ENCODE measurements at places on chromosomes 12 and 14. TPM values are rescaled to one million over a fixed set of nuclear protein-coding genes. Genes with fewer than 3 reads are reported as not detected.

GRCh38 chr14:62053188-62053587 is 291.0 kb downstream of the SNAPC1 start:
- H3K27me3 ChIP-seq: no peaks in the 10 kb centered on the region
- no peak overlapping the region for H3K27ac ChIP-seq
- H3K4me1 ChIP-seq: no peaks in the 10 kb centered on the region
- no peak overlapping the region for H3K4me3 ChIP-seq
- no peak for DNase-seq

DNA sequence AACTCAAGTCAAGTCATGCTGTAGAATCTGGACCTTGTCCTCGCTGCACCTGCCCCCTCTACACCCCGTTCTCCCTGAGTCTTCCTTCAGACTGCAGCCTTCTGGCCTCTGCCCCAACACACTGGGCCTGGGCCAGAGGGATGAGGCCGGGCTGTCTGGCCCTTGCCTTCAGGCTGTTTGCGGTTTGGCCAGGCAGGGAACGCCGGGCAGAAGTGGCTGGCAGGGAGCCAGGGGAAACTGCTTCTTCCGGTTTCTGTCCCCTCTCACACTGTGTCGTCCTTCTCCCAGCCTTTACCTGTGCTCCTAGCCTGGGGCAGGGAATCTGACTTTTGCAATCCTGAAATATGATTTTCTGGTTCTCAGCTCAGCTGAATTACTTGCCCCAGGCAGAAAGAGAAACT is 13.5 kb downstream of the DGLUCY start:
- H3K4me1 ChIP-seq: no peaks in the 10 kb centered on the region
- no peak overlapping the region for H3K4me3 ChIP-seq
- no peaks in the 10 kb centered on the region for H3K36me3 ChIP-seq
- no peaks in the 10 kb centered on the region for H3K27me3 ChIP-seq

DNA sequence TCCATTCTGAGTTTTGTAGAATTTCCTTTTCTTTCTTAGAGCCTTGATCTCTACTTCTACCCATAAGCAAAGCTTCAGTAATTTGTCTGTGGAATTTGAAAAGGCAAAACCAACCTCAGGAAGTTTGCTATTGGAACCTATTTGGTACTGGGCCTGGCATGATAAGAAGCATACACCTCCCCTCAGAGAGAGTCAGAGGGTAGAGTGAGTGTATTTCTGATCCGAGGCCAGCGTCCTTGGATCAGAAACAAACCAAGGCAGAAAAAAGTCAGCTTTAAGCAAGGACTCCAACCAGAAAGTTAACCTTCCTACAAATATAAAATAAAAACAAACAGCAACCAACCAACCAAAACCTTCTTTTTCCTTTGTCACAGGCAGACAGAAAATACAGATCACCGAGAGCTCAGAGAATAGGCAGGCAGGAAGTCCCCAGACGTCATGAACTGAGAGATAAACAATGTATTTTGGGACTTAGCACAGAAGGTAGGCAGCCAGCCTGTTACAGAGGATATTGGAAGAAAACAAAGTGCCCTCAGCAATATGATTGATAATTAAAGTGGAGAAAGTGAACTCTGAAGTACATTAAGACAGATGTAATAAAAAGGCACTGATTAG is 141.5 kb downstream of the NEDD1 start:
- H3K4me3 ChIP-seq: no peak overlapping the region
- H3K36me3 ChIP-seq: no peaks in the 10 kb centered on the region
- H3K27me3 ChIP-seq: peaks cover 62% of the 10 kb centered on the region
- no peaks in the 10 kb centered on the region for H3K4me1 ChIP-seq

DNA sequence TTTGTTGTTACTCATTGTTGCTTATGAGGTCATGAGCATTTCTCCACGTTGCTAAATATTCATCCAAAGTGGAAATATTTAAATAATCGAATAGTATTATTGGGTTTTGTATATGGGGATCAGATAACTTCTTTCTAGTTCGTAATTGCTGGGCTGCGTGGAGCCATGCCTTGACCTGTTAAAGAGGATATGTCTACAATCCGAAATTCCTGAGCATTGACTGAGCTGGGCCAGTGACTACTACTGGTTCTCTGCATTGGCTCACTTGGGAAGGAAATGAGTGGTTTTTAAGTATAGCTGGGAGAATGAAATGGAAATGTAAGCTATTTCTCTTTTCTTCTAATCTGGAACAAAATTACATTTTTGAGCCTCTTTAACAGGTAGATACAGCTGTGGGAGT is 163.2 kb downstream of the RPL10L start:
- H3K4me3 ChIP-seq: no peak overlapping the region
- no peak overlapping the region for H3K27ac ChIP-seq
- no peaks in the 10 kb centered on the region for H3K4me1 ChIP-seq
- peak; percentile 9 for DNase-seq
- peaks cover 11% of the 10 kb centered on the region for H3K27me3 ChIP-seq

DNA sequence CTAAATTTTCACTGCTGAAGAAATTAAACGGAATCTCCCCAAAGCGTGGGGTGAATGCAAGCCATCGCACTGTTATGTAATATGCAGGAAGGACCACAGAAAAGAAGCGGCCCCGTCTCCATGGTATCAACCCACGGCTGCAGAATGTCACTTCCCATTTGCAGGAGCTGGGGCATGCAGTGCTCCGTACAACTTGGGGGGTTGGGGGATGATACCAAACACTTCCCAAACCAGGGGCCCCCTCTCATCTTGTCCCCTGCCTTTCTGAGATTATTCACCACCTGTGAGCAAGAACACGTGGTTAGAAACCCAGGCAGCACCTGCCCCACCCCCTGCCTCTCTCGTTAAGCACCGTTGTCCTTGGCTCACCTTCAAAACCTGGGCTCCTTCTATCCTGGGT is 505.1 kb upstream of the TMEM132C start:
- H3K4me1 ChIP-seq: no peaks in the 10 kb centered on the region
- no peak for DNase-seq
- H3K27ac ChIP-seq: no peak overlapping the region
- no peak overlapping the region for H3K4me3 ChIP-seq
- H3K27me3 ChIP-seq: peaks cover 46% of the 10 kb centered on the region

GRCh38 chr12:128444598-128444997 is 177.6 kb downstream of the TMEM132C start:
- no peaks in the 10 kb centered on the region for H3K4me1 ChIP-seq
- no peaks in the 10 kb centered on the region for H3K36me3 ChIP-seq
- H3K4me3 ChIP-seq: no peak overlapping the region
- H3K27me3 ChIP-seq: peaks cover 41% of the 10 kb centered on the region

DNA sequence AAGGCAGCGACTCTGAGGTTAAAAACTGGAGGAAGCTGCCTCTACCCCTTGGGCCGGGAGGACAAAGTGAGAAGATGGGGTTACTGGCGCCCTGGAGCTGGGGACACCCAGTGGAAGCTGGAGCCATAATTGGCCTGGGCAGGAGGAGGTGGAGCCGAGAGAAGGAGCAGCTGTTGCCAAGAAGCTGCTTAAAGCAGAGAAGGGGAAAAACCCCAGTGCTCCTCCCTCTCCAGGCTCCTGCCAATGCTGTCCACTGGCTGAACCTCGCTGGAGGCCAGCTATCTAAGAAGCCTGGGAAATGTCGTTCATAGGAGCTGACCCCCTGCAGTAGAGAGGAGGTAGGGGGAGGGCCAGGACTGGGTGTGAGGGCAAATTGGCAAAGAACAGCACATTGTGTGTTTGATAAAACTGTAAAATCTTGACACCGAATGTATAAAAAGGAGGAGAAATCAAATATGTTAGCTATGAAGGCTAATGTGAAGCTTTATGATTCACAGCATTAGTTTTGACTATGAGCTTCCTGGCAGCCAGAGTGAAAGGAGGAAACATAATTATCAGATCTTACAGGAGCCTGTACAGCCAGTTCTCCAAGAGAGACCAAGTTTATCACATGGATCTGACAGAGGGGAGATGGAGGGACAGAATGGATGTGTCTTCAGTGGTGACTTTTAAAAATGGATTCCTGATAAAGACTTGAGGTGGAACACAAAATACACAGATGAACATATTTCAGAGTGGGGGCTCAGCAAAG is 9.5 kb downstream of the HHIPL1 start:
- H3K27ac ChIP-seq: no peak overlapping the region
- no peak for DNase-seq
- no peaks in the 10 kb centered on the region for H3K27me3 ChIP-seq

DNA sequence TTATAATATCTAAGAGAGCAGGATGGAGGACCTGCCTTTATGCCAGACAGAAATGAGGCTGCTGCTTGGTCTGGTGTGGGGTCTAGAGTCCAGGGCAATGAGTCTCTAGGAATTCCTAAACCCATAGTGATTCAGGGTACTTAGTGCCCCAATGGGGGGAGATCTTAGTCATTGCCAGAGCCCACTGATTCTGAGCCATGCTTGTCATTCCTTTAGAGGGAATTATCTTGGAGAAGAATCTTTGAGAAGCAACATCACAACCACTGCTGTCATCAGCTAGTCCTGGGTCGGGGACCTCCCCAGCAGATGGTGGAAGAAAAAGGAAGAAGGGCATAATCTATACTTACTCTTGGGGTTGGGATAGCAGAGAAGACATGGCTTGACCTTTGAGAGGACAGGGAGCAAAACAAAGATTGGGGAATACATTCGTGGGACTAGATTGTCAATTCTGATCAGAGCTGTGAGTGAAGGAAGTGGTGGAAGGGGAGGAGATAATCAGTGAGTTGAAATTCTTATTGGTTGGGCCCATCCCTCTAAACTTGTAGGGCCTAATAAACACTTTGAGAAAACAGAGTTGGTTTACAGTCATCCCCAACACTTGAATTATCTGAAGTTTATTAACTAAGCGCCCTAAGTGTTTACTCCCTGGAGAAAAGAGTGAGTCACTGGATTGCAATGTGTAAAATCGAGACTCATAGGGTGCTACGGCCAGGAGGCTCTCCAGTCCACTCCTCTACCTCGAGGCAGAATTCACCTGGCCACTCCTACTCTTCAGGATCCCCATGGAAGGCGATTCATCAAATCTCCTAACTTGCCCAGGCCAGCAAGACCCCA is 3.0 kb upstream of the KRT3 start:
- H3K36me3 ChIP-seq: no peaks in the 10 kb centered on the region
- DNase-seq: peak; percentile 92
- H3K27me3 ChIP-seq: no peaks in the 10 kb centered on the region
- H3K4me1 ChIP-seq: peaks cover 67% of the 10 kb centered on the region
- H3K4me3 ChIP-seq: no peak overlapping the region

DNA sequence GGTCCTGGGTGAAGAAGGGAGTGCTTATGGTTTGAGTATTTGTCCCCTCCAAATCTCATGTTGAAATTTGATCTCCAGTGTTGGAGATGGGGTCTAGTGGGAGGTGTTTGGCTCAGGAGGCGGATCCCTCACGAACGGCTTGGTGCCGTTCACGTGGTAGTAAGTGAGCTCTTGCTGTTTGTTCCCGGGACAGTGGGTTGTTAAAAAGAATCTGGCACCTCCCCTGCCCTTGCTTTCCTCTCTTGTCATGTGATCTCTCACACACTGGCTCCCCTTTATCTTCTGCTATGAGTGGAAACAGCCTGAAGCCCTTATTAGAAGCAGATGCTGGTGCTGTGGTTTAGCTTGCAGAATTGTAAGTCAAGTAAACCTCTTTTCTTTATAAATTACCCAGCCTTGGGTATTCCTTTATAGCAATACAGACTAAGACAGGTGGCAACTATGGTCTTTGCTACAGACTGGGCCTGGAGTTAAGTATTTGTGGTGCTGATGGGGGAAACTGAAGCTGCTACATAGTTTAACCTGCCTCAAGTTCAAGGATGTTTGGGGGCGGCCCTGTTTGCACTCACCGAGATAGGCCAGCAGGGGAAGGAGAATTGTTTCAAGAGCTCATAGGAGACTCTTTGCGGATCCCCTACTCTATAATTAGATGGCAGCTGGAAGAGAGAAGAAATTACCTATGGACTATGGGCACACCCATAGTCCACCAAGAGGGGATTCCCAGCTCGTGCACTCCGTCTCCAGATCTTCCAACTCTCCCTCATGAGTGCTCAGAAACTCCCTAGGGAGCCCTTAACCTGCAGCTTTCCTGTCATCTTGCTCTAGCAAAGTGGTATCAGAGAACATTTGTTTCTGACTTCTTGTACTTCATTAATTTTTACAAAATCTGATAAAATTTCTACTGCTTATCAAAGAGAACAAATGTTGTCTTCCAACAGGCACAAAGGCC is 164.6 kb downstream of the SLC15A5 start:
- no peaks in the 10 kb centered on the region for H3K4me1 ChIP-seq
- no peak for DNase-seq
- no peak overlapping the region for H3K4me3 ChIP-seq
- no peaks in the 10 kb centered on the region for H3K36me3 ChIP-seq
- no peaks in the 10 kb centered on the region for H3K27me3 ChIP-seq

GRCh38 chr14:74038020-74038859 is 19.1 kb downstream of the BBOF1 start:
- H3K4me3 ChIP-seq: no peak overlapping the region
- no peaks in the 10 kb centered on the region for H3K36me3 ChIP-seq
- no peaks in the 10 kb centered on the region for H3K27me3 ChIP-seq
- peak; percentile 84 for DNase-seq
- H3K4me1 ChIP-seq: no peaks in the 10 kb centered on the region

DNA sequence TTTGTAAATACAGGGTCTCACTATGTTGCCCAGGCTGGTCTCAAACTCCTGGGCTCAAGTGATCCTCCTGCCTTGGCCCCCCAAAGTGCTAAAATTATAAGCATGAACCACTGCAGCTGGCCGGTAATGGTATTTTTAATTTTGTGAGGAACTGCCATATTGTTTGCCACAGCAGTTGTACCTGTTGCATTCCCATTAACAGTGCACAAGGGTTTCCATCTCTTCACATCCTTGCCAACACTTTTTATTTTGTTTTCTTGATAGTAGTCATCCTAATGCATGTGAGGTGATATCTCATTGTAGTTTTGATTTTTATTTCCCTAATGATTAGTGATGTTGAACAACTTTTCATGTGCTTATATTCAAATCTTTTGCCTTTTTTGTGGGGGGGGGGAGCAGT is 13.5 kb downstream of the OR5AU1 start:
- DNase-seq: no peak
- H3K27ac ChIP-seq: no peak overlapping the region
- no peaks in the 10 kb centered on the region for H3K4me1 ChIP-seq
- H3K27me3 ChIP-seq: no peaks in the 10 kb centered on the region
- H3K36me3 ChIP-seq: no peaks in the 10 kb centered on the region
- H3K4me3 ChIP-seq: no peak overlapping the region

DNA sequence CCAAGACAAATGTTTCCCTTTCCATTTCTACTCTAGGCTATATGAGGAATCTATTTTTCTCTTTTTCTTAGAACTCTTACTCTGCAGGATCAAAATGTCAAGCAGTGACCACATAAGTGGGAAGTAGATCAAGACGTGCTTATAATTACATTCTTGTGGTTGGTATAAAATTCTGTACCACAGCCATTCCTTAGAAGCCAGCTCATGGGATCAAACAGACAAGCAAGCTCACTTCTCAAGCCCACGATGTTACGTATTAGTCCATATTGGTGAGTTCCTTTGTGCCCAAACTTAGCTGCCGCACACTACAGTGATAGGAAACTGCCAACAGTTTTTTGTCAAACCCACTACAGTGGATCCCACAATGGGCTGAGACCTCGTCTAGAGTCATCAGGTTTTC is 53.4 kb downstream of the IFNG start:
- no peaks in the 10 kb centered on the region for H3K4me1 ChIP-seq
- no peak overlapping the region for H3K27ac ChIP-seq
- H3K4me3 ChIP-seq: no peak overlapping the region
- DNase-seq: peak; percentile 4
- H3K27me3 ChIP-seq: peaks cover 7% of the 10 kb centered on the region
- no peaks in the 10 kb centered on the region for H3K36me3 ChIP-seq

LPAR5 gene
- 4.3 TPM for total RNA-seq

FOXG1 gene
- not detected for total RNA-seq

TAS2R43 gene
- total RNA-seq: not detected

C1S gene
- 2.1 TPM for total RNA-seq

OASL gene
- total RNA-seq: 7.6 TPM

ITGA7 gene
- 4.4 TPM for total RNA-seq

KLRK1 gene
- not detected for total RNA-seq

Data from PC-3 (cell line).